ENCODE measurements at places on chromosomes 2 and 18.
A peak's percentile ranks its signal among the peaks of the same experiment; 100 is the strongest.

GRCh38 chr2:231713730-231714638 is 5.7 kb downstream of the PTMA start:
- DNase-seq = peak; percentile 74

GRCh38 chr2:216871333-216871934 is 11.6 kb upstream of the TNP1 start:
- no peak for DNase-seq

GRCh38 chr2:230793572-230794359 is 71.0 kb upstream of the ITM2C start:
- DNase-seq = peak; percentile 98

- DNase-seq = no peak
These were observed 19.8 kb downstream of the EPHA4 start for GRCh38 chr2:221552291-221552690.

DNA sequence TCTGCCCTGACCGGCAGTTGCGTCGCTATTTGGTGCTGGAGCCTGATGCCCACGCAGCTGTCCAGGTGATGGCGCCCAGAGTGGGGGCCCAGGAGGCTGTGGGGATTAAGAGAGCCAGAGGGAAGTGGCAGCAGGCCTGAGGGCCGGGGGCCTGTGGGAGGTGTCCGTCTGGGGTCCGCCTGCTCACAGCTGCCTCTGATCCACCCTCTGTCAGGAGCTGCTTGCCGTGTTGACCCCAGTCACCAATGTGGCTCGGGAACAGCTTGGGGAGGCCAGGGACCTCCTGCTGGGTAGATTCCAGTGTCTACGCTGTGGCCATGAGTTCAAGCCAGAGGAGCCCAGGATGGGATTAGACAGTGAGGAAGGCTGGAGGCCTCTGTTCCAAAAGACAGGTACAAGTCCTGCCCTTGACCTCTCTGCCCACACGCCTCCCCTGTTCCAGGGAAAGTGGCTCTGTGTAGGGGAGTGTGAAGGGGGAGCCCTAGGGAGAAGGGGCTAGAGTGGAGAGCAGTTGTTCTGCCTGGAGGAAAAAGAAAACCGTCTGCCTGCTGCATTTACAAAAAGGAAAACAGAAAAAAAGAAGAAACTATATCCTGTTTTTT is 11.6 kb downstream of the STK11IP start:
- DNase-seq = no peak

DNA sequence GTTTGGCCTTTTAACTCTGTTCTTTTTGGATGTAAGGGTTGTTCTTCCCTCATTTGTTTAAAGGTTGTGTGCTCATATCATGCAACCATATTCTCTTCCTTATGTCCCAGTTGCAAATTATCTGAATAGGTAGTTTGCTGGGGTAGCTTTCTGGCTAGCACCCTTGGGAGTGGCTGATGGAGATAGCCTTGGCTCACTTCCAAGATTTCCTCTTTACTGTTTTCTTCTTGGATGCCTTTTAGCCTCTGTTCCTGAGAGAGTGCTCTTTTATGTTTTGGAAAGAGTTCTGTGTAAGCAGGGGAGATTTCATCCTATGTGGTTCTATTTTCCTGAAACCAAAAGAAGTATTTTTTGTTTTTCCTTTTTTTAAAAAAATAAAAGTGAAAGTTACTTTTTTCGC is 25.4 kb downstream of the USP14 start:
- DNase-seq = no peak

All from fibroblast of skin of left quadriceps (primary cell).